ENCODE measurements at places on chromosomes 13 and 19.

- DNase-seq: no peak
Observed at GRCh38 chr13:110419381-110419791, 112.3 kb downstream of the COL4A2 start.

- DNase-seq: no peak
Observed at GRCh38 chr19:18185538-18185937, 7.5 kb upstream of the MPV17L2 start.

GRCh38 chr13:79458436-79458835 lies 22.5 kb upstream of the NDFIP2 start:
- no peak for DNase-seq

DNA sequence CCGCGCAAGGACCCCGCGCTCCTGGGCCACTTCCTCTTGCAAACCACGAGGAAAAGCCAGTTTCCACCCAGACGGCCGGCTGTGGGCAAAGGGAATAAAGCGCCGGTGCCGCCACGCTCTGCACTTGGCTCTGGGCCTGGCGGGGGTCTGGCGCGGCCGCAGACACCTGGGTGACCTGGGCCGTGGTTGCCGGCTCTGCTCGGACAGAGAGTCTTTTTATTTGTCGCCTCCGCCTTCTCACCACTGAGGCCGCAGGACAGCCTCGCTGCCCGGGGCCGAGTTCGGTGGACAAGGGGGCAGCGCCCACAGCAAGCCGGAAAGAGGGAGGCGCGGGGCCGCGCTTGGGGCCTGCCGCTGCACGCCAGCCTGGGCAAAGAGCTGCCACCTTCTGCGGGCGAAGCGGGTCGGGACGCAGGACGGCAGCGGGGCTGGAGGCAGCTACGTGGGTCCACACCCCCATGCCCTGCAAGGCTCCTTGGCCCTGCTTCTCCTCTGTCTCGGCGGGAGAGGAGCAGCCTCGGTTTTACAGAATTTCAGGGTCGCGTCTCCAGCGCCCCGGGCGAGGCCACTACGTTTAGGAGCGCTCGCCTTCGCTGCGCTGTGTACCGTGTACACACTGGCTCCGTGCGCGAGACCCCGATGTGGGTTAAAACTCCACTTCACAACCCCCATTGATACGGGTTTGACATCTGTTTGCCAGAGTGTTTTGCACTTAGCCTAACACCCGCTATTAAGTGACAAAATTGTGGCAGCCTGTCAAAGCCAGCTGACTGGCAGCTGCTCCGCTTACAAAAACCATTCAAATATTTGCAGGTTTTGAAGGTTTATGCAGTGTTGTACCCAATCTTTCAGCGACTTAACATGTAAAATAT lies 13.0 kb upstream of the SOX1 start:
- DNase-seq: no peak

DNA sequence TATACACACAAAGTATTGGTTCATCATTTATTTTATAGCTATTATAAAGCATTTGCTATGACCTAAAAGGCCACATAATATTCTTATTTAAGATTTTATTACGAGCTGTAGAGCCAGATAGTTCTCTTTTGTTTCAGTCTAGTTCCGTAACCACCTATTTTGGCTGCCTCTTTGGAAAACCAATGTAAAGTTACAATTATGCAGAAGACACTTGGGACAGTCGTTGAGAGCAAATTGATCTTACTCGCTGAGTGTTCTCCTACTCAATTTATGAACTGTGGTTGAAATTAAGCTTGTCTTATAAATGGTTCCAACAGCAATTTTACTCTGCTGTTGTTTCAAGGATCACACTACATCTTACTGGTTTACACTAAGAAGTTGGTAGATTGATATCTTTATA lies 122.3 kb downstream of the SLC7A1 start:
- DNase-seq: no peak

- no peak for DNase-seq
Observed at GRCh38 chr19:8513036-8513686, 806 bp downstream of the ZNF414 start.

DNA sequence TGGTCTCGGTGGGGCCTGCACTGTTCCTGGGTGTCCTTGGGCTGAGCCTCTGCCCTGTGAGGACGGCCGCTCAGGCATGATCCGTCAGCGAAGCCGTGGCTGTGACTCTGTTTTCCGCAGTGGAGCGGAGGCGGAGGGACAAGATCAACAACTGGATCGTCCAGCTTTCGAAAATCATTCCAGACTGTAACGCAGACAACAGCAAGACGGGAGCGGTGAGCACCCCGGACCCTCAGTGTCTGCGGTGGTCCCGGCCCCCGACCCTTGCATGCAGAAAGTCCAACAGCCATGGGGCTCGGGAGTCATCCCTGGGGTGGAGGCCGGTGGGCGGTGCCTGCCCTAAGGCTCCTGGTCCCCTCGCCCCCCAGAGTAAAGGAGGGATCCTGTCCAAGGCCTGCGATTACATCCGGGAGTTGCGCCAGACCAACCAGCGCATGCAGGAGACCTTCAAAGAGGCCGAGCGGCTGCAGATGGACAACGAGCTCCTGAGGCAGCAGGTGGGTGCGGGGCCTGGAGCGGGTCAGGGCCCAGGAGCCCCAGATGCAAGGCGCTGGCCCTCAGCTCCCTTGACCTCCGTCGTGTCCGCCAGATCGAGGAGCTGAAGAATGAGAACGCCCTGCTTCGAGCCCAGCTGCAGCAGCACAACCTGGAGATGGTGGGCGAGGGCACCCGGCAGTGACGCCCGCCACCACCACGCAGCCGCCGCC lies 3.6 kb upstream of the HAMP start:
- no peak for DNase-seq

GRCh38 chr19:48934837-48935236 lies 1.3 kb downstream of the DHDH start:
- DNase-seq: no peak

- no peak for DNase-seq
Observed at GRCh38 chr13:77691871-77692270, 5.6 kb upstream of the SLAIN1 start.

GRCh38 chr13:99974296-99974938 lies 2.9 kb upstream of the ZIC5 start:
- no peak for DNase-seq

DNA sequence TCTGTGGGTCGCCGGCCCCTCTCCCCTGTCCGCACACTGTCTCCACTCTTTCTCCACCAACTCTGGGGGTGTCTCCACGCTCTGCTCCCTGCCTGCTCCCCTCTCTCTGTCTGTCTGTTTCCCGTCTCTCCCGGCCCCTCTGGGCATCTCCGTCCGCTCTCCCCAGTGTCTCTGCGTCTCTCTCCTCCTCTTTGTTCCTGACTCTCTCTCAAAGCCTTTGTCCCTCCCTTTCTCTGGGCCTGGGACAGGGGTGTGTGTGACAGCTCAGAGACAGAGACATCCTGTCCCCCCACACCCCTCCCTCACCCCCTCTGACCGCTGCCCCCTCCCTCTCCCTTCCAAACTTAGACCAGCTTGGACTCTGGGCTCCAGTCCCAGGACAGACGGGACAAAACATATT lies 668 bp upstream of the SBK3 start:
- no peak for DNase-seq

GRCh38 chr13:39699274-39699673 lies 43.8 kb downstream of the COG6 start:
- DNase-seq: no peak

DNA sequence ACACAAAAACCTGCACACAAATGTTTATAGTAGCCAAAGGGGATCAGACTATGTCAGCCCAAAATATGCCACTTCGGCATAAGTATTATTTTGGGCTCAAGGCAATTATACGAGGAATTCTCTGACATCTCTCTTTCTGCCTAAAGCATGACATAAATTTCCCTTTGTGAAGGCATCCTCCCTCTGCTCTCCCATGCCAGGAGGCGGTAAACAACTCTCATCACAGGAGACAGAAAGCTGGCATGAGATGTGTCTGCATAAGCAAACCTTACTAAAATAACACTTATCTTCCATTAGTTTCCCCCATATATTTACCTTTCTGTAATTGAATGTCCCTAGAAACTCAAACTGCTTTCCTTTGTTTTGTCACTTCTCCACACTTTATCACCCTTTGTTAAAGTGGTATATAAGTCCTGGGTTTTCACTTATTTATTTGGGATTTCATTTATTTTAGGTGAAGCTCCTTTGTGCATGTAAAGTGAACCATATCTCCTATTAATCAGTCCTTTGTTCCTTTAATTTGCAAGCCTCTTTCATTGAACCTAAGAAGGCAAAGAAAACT lies 68.3 kb downstream of the LACC1 start:
- DNase-seq: no peak

DNA sequence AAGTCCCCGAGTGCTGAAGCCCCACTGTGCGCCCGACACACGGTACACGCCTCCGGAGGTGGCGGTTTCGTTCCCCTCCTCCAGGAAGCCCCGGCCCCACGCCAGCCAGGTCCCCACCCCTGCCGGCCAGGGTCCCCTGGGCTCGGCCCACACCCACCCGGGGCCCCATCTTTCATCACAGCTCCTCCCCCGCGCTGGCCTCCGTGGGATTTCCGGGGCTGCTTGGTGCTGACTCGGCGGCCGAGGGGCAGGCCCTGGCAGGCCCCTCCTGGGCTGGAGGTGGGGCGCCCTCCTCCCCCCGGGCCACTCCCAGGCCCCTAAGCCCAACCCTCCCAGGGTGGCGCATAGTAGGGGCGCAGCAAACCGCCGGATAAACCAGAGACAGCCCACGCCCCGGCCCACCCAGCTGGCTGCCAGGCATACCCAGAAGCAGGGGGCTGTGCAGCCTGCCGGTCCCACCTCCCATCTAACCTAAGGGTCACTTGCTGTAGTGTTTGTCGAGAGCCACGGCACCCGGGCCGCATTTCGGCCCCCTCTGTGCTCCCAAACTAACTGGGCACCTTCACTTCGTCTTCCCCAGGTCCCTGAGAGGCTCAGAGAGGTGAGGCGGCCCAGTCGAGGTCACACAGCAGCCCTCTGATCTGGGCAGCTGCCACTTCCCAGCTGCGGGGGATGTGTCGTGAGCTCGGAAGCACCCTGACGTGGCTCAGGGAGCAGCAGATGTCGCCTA lies 6.6 kb downstream of the ZBTB7A start:
- peak; percentile 56 for DNase-seq

DNA sequence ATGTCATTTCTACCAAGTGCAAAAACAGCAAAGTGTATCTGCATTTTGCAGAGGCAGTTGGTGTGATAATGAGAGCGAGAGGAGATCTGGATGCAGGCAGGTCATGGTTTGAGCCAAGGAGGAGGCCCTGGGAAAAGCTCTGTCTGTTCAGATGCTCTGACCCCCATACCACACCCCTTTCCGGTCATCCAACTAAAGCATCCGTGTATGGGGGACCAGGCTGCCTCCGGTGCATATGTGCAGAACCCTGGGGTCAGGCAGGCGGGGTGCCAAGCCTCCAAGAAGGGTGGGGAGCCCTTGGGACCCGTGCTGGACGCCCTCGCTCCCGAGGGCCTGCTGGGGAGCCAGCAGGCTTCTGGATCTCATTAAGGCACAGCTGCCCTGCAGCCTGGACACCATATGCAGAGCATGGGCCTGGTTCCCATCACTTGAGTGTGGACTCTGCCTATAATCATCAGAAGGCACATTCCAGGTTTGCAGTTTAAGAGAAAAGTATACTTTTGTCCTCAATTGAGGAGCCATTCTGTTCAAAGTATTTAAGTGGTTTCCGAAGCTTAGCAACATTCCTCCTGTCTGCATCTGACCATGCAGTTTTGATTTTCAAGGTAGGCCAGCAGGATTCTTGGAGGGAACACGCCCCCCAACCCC lies 56.1 kb downstream of the ALOX5AP start:
- DNase-seq: no peak

GRCh38 chr13:28671126-28671792 lies 12.3 kb downstream of the POMP start:
- DNase-seq: no peak

DNA sequence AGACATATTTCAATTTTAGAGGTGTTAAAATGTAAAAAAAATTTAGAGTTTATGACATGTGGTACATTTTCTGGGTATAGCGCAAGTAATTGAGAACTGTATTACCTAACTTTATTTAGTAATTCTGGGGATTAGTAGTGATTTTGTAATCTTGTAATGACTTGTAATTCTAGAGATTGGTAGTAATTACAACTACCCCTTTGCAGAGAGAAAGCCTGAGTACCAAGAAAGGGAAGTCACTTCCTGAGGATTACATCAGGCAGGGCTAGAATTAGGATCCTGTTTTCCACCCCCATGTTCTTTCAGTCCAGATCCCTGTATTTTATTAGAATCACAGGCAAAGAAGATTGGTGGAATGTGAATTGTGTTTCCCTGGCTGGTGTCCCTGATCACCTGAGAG lies 274.9 kb downstream of the KCNRG start:
- no peak for DNase-seq

- DNase-seq: no peak
Observed at GRCh38 chr13:30502237-30502636, 36.5 kb upstream of the HMGB1 start.

GRCh38 chr19:3084943-3085342 lies 9.2 kb upstream of the GNA11 start:
- DNase-seq: no peak

- DNase-seq: no peak
Observed at GRCh38 chr13:94917824-94918223, 205.5 kb upstream of the SOX21 start.

GRCh38 chr19:48571378-48572162 lies 19.6 kb downstream of the SULT2B1 start:
- DNase-seq: no peak

DNA sequence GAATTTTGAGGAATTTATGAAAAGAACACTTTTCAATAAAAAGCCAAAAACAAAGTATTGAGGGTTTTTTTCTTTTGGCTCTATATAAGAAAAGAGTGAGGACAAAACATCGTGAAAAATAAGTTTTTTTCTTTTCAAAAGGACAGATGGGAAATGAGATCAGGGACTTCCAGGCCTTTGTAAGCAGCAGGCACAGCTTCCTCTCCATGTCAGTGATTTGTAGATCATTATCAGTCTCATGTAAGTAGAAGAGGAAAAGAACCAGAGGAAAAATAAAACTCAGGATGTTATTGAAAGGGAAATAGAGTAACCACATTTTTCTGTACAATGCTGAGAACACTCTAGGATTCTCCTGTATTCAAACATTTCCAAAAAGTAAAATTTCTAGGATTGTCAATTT lies 29.9 kb downstream of the DOCK9 start:
- no peak for DNase-seq

DNA sequence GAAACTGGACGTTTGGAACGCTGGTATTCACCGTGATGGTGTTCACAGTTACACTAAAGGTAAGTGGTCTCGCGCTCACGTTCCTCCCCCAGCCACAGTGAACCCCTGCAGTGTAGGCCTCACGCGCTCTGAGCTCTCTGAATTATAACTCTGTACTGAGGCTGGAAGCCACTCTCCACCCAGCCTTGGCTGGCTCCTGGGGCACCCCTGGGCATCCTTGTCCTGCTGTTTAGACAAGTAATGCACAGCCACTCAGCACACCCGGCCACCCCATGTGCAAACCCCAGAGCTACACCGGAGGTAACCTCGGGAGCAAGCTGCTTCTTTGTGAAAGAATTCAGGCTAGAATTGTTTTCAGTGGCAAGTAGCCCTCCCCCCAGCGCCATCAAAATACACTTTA lies 97.3 kb upstream of the MCF2L start:
- no peak for DNase-seq

Data from stimulated activated CD8-positive, alpha-beta memory T cell treated with anti-CD3 and anti-CD28 coated beads, Interleukin-7, amount 100 ng/mL, for 4 hours (primary cell).